ENCODE measurements at places on chromosomes 1 and 21. TPM values are rescaled to one million over a fixed set of nuclear protein-coding genes. Genes with fewer than 3 reads are reported as not detected.
A peak's percentile ranks its signal among the peaks of the same experiment; 100 is the strongest.

The VHLL gene
- total RNA-seq: not detected

GRCh38 chr1:154741327-154741726, 128.8 kb downstream of the KCNN3 start:
- H3K4me3 ChIP-seq: no peak overlapping the region
- peak; percentile 92 for DNase-seq
- peak overlapping the region; percentile 73 for H3K27ac ChIP-seq
- H3K27me3 ChIP-seq: no peaks in the 10 kb centered on the region
- H3K36me3 ChIP-seq: no peaks in the 10 kb centered on the region

The CAPN9 gene
- total RNA-seq: not detected

- H3K4me3 ChIP-seq: no peak overlapping the region
- peaks cover 43% of the 10 kb centered on the region for H3K36me3 ChIP-seq
Measured at GRCh38 chr1:204398197-204399125, 13.2 kb downstream of the PPP1R15B start.

- H3K36me3 ChIP-seq: no peaks in the 10 kb centered on the region
- H3K4me3 ChIP-seq: peak within 1 kb of the TSS; percentile 75
- H3K27ac ChIP-seq: peak within 1 kb of the TSS; percentile 35
Measured at GRCh38 chr1:9128520-9129265, at the start of gene GPR157. GPR157 (minus strand) TSS chr1:9129102; CDS start chr1:9129027, 75 bp downstream.

DNA sequence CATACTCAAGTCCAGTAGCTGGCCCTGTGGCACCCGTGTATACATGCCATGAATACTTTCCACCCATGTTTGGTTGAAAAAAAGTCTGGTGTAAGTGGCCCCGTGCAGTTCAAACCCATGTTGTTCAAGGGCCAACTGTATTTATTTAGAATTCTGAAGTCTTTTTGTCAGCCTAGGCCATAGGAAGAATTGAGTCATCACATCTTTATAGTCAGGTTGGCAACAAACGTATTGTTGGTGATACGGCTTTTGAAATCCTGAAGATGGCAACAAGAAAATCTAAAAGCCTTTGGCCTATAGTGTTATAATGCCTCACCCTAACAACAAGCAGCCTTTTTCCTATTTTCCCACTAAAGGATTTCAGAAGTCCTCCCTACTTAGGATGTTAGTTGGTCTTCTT, 363.6 kb downstream of the PLPP3 start:
- no peaks in the 10 kb centered on the region for H3K27me3 ChIP-seq
- peak overlapping the region; percentile 13 for H3K27ac ChIP-seq
- peak; percentile 68 for DNase-seq
- peaks cover 9% of the 10 kb centered on the region for H3K4me1 ChIP-seq

DNA sequence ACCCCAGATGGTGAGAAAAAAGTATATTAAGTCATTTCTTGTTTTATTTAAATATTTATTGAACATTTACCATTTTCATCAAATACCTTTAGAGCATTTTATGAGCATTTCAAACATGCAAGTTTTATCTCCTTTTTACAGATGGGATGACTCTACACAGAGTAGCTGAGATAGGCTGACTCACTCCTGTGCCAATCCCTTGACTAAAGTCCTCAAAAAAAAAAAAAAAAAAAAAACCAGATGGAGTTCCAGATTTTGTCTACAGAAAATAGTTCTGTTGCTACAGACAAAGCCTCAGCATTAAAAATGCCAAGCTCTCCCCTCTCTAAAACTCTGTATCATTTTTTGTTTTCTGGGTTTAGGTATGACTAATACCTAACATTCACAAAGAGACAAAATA, 303.0 kb upstream of the PLD5 start:
- no peaks in the 10 kb centered on the region for H3K27me3 ChIP-seq
- no peak overlapping the region for H3K4me3 ChIP-seq
- no peaks in the 10 kb centered on the region for H3K4me1 ChIP-seq

The NPR1 gene
- total RNA-seq: 0.25 TPM

The FLG2 gene
- total RNA-seq: not detected

The MR1 gene
- 25.2 TPM for total RNA-seq

GRCh38 chr1:40530735-40531380, 579 bp upstream of the ZNF684 start:
- no peaks in the 10 kb centered on the region for H3K27me3 ChIP-seq
- H3K27ac ChIP-seq: peak overlapping the region; percentile 88
- DNase-seq: peak; percentile 49
- H3K4me3 ChIP-seq: peak overlapping the region; percentile 98
- 0 out of 2 replicates have a peak, but pooled peaks cover 11% of the 10 kb centered on the region for H3K4me1 ChIP-seq

The SH2D1B gene
- not detected for total RNA-seq

- H3K4me1 ChIP-seq: no peaks in the 10 kb centered on the region
- peak; percentile 61 for DNase-seq
- H3K4me3 ChIP-seq: no peak overlapping the region
- H3K27me3 ChIP-seq: no peaks in the 10 kb centered on the region
- H3K27ac ChIP-seq: no peak overlapping the region
- H3K36me3 ChIP-seq: no peaks in the 10 kb centered on the region
Measured at GRCh38 chr1:83857103-83857502, 141.8 kb downstream of the TTLL7 start.

DNA sequence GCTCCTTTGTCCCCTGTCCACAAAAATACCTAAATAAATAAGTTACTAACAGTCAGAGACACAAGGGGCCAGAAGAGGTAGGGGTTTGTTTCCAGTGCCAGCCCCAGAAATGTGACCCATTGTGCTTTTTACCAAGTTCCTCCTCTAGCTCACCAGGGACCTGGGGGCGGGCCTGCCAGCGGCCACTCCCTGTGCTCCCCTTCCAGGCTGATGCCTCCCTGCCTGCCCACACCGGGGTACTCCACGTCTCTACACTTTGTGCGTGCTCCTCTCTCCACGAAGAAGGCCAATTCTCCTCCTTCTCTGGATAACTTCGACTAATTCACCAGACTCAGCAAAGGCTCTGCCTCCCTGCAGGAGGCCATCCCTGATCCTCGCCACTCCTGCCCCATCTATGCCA, 72.1 kb downstream of the BCAR3 start:
- H3K27me3 ChIP-seq: no peaks in the 10 kb centered on the region
- peaks cover 88% of the 10 kb centered on the region for H3K4me1 ChIP-seq
- H3K4me3 ChIP-seq: no peak overlapping the region
- no peak for DNase-seq

The CFHR4 gene
- total RNA-seq: not detected

DNA sequence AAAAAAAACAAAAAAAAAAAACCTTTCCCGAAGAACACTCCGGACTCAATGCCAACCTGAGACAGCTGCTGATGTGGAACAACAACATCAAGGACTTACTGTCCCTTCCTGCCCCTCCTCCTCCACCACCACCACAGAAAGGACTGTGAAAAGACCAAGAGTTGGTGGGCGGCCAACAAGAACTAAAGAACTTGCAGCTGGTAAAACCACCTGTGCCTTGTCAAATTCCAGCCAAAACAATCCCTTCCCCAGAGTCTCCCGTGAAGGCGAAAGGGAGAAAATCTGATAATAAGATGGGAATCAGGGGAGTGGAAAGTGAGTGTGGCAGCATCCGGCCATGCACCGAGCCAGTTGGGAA, 88.9 kb downstream of the PROX1 start:
- peaks cover 13% of the 10 kb centered on the region for H3K27me3 ChIP-seq
- no peaks in the 10 kb centered on the region for H3K36me3 ChIP-seq
- H3K27ac ChIP-seq: no peak overlapping the region
- no peak overlapping the region for H3K4me3 ChIP-seq
- DNase-seq: no peak

GRCh38 chr1:44523593-44524591, 118.8 kb downstream of the RNF220 start:
- no peaks in the 10 kb centered on the region for H3K4me1 ChIP-seq
- no peaks in the 10 kb centered on the region for H3K36me3 ChIP-seq
- H3K27ac ChIP-seq: no peak overlapping the region
- H3K4me3 ChIP-seq: no peak overlapping the region
- DNase-seq: no peak

The GBP5 gene
- 0.43 TPM for total RNA-seq

All from GM23248 (cell line).